Stimulated activated CD8-positive, alpha-beta memory T cell treated with anti-CD3 and anti-CD28 coated beads, Interleukin-7, amount 100 ng/mL, for 4 hours (primary cell): ENCODE measurements at places on chromosomes 12 and 14.

DNA sequence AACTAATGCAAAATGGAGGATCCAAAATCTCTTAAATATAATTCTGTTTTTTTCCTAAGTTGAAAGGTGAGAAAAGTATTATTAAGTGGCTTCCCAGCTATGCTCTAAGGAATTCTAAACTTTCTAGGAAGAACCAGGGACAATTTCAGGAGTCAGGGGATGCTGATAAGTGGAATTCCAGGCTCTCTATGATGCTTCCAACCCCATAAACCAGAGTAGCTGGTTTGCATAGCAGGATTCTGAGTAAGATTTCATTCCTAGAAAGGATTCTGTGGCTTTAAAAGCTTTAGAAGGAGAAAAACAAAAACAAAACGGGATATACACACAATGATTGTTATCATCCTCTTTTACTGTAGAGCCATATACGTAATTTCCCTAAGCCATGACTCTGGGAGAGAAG lies 93.9 kb downstream of the SLC16A7 start:
- DNase-seq, result no peak

DNA sequence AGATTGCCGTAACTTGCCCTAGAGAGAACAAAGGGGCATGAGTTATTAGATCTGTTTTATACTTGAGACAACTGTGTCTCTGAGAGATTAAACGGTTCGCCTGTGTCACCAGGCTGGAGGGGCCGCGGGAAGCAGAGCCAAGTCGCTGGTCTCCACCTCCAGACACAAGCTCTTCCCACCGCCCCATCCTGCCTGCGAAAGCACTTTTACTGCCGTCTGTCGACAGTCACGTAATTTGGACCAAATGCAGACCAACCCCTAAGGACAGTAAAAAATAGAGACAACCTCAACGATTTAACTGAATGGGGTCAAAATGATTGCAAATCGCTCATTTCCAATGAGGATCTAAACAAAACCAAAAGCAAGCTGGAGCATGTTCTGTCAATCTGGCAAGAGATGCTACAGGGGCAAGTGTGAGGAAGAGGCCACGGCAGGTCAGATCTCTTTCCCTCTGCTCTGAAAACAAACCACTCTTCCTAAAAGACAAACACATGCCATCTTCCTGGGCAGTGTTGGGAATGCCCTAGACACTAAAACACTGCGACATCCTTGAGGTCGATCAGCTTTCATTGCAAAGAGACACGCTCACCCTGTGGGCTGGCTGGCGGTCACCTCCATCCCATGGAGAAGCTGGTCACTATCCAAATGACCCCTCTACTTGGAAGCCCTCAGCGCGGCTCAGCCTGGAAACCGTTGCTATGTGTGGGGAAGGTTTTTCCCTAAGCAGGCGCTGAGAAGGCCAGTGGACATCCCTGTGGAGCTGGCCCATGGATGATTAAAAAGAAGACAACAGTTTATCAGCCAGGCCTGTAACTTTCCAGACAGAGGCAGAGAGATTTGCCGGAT lies 17.1 kb downstream of the GSC start:
- no peak for DNase-seq

- no peak for DNase-seq
Measured at GRCh38 chr14:69852531-69853321, 26.5 kb upstream of the SMOC1 start.

DNA sequence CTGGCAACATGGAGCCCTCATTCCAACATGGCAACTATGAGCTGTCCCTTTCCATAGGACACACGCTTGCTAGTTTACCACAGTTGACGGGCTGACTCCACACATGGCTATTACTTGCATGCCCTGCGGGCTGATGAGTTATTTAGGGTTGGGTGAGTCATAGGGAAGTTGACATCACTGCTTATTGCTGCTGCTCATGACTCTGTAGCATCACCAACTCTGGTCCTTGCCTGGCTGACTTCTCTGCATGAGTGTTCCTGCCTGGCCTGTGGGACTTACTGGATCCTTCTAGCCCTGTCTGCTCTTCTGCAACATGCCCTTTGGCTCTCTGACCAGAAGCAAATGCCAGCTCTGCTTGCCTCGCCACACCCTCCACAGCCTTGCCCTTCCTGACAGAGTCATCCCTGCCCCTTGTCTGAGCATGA lies 199.5 kb downstream of the ANO6 start:
- no peak for DNase-seq

DNA sequence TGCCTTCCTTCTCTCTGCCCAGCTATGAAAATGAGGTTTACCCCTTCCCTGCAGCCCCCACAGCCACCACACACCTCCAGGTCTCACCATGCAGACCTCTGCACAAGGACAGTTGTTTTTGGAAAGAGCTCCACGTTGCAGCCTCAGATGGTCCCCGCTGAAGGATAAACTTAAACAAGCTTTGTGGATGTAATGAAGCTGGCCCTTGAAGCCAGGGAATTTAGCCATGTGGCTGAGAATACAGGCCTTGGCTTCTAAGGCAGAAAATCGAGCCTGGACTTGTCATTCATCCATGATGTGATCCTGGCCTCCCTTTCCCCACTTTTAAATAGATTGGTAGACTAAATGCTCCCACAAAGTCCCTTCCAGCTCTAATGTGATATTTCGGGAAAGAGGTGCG lies 79.4 kb downstream of the TBX3 start:
- no peak for DNase-seq

DNA sequence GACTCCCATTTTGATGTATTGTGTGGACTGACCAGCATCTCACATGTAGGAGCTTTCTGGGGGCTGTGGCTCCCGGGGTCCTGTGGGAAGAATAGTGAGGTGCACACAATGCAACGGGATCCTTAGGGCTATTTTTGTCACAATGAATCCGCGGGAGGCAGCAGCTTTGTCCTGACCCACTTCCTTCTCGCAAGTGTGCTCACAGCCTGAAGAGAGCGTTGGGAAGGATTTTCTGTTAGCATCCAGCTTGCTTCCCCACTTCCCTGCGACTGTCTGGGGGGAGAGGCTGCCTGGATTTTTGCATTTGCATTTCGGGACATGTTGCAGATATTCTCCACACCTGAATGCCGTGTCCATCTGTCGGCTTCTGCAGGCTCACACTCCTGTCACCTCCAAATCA lies 31.9 kb downstream of the FZD10 start:
- DNase-seq, result no peak

GRCh38 chr14:24972844-24973243 lies 77.1 kb downstream of the STXBP6 start:
- no peak for DNase-seq

- no peak for DNase-seq
Measured at GRCh38 chr12:6582196-6582595, 14.1 kb upstream of the NOP2 start.

DNA sequence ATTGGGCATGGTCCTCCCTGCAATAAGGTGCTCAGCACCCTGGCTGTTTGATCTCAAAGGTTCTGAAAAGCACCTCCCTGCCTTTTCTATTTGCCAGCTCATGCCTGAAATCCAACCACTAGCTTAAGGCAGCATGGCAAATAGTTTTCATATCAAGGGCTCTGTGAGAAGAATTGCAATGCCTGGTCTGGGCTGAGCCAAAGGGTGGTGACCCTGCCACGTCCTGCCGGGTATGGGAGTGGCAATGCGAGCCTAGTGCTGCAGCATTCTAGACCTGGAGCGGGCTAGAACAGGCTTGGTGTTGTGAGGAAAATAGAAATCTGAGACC lies 2.3 kb upstream of the SCNN1A start:
- DNase-seq, result no peak

GRCh38 chr12:94071258-94071657 lies 77.1 kb upstream of the PLXNC1 start:
- no peak for DNase-seq

DNA sequence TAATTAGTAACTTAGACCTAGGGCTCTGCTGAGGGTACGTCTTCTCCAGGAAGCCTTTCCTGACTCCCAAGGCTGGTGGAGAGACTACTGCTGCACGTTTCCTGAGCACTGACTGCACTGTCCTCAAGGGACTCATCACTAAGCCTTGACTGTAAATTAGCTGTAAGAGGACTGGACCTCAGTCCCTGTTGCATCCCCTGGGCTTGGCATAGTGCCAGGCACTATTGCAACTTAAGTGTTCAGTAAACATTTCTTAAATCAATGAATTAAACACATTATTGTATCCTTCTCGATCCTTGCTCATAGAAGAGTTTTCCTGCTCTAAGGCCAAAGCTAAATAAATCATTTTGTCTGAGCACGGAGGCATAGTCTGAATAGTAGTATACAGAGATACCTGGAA lies 31.9 kb upstream of the IFNG-AS1 start:
- no peak for DNase-seq
